ENCODE measurements at places on chromosomes 12 and 14.
A peak's percentile ranks its signal among the peaks of the same experiment; 100 is the strongest.

GRCh38 chr14:23300687-23301223 lies 1.9 kb downstream of the PPP1R3E start:
- no peak for DNase-seq

DNA sequence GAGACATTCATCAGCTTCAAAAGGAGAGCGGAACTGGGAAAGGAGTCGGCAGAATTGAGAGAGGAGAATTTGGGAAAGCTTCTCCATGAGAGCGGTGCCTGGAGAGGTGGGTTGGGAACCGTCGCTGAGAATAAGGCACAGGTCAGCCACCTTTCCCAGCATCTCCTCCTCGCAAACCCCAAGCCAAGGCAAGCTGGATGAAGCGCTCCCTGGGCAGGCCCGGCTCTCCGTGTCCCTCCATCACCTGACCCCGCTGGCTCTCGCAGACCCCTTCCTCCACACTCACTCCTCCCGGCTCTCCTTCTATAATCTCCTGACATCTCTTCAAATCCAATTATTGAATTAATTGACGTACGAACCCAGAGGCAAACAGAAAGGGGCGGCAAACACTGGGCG lies 18.9 kb upstream of the ATP5MC2 start:
- DNase-seq, result no peak

DNA sequence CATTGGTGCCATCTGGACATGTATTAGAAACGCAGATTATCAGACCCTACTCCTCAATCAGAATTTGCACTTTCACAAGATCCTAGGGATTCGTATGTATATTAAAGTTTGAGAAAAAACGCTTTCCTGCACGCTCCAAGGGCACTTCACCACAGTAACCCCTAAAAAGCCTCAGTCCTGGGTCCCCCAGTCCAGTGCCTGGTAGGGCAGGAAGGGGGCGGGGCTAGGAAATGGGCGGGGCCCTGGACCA lies 369 bp downstream of the DEPDC4 start:
- peak; percentile 97 for DNase-seq

DNA sequence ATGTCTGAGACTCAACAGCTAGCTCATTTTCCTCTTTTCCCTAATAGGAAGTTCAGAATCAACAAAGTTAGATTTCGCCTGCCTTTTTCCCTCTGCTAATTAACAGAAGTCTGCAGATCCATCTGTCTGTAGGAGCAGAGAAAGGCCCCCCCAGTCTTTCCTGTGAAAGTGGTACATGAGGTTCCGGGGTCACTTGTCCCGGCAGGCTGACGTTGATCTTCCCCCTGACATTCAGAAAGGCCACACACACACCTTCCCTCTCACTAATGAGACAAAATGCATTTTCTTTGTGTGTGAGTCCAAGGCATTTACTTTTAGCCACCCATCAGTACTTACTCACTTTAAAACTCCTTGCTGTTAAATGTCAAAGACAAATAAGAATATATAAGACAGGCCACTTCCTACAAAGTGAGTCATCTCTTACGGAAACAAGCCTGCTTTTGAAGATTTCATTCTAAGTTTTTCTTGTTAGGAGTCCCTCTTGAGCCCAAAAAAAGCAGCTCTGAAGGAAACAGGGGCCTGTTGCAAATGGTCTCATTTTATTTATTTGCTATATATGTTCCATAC lies 138.7 kb downstream of the TTC7B start:
- DNase-seq, result no peak

DNA sequence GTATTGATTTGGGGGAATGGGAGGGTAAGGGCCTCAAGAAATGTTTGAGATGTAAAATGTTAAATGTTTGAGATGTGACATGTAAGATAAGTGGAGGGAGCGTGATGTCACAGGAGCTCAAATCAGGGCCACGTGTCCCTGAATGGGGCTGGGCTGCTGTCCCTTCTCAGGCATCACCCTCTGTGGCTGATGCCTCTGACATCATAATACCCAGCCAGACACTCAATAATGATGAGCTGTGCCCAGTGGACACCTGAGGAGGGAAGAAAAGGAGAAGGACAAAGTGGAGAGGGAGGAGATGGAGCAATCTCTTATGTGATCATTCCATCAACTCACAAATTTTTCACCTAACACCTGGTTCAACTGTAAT lies 120.8 kb downstream of the SAMD4A start:
- no peak for DNase-seq

- DNase-seq, result no peak
Measured at GRCh38 chr14:66508547-66508845, 549 bp downstream of the GPHN start.

- DNase-seq, result no peak
Measured at GRCh38 chr14:74302152-74302628, 544 bp downstream of the ABCD4 start.

- DNase-seq, result no peak
Measured at GRCh38 chr14:103130965-103131364, 7.7 kb downstream of the TNFAIP2 start.

DNA sequence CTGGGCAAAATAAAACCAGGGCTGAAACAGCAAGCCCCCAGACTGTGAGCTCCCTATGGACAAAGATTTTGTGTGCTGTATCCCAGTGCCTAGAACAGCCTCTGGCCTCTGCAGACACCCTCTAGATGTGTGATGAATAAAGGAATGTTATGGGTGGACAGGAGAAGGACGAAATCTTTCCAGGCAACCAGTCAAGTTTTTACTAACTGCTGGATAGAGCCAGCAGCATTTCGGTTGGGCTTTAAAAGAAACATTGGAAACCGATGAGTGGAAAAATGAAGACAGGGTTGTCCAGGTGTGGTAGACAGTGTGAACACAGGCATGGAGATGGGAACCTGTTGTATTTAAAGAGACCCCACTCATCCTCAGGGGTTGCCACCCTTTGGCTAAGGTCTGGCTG lies 4.0 kb downstream of the CHGA start:
- DNase-seq, result no peak

DNA sequence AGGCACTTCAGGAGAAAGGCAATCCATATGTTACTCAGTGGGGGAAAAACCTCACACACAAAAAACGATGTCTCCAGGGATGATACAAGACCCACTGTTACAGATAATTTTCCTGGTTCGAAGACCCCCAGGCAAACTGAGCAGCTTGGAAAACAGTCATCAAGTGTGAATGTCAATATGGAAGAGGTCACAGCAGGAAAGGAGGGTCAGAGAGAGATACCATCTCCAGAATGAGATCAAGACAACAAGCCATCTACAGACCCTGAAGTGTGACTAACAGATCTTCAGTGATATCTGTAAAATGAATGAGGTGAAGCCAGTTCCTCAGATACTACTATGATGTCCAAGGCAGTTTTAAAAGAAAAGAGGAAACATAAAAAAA lies 28.6 kb downstream of the GNS start:
- no peak for DNase-seq

DNA sequence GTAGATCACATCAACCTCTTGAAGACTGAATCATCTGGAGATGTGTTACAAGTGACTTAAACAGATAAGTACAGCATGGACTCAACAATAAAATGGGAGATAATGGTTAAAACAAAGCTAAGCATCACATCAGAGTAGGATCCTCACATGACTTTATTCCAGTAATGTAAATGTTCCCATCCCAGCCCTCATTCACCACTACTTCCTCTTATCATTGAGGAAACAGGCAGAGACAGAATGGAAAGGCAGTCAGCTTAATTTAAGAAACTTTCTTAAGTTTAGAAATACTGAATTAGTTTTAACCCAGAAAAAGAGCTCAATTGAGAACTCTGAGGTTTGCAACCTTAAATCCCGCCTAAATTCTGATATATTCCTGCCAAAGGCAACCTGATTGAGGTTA lies 1.2 kb upstream of the ALG10 start:
- DNase-seq, result no peak

- no peak for DNase-seq
Measured at GRCh38 chr14:99736603-99737371, 52.7 kb downstream of the CYP46A1 start.

DNA sequence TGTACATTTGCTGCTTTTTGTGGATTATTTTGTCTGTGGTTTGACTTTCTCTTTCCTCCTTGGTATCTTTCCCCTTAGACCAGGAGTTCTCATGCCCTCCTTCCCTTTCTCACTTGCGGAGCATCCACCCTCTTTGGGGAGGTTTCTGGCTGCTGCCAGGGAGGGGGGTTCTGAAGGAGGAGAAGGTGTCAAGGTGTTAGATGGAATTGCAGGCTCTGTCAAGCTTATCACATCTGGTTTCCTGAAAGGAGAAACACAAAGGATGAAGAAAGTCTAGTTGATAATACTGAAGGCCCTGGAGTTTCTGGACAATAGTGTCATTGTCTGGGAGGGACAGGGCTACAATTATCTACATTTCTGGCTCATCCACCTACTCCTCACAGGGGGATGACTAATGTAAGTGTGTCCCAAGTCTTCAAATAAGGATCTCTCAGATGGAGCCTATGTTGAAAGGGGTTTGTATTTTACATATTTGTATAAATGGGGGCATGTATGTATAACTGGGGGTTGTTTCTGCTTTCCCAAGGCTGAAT lies 217.3 kb upstream of the CCDC196 start:
- DNase-seq, result no peak

DNA sequence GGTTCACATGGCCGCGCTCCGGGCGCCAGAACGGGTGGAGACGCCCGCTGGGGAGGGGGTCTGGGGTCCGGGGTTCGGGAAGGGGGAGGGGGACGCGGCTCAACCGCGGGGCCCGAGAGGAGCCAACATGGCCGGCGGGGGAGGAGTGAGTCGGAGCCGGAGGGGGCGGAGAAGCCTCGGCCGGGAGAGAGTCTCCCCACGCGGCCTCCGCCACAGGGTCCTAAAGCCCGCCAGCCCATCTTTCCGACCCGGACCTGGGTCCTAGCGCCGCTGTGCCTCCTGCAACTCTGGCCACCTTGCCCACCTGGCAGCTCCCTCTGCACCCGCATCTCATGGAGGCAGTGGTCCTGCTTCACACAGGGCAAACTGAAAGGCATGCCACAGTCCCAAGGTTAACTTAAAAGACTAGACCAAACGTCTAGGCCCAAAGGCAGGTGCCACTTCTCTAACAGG lies at the start of gene BAZ2A:
TSS of gene BAZ2A (minus strand) at position 147 of the 453 bp plus-strand sequence. CDS start 12,796 bp downstream, outside the sequence.
- peak; percentile 75 for DNase-seq

DNA sequence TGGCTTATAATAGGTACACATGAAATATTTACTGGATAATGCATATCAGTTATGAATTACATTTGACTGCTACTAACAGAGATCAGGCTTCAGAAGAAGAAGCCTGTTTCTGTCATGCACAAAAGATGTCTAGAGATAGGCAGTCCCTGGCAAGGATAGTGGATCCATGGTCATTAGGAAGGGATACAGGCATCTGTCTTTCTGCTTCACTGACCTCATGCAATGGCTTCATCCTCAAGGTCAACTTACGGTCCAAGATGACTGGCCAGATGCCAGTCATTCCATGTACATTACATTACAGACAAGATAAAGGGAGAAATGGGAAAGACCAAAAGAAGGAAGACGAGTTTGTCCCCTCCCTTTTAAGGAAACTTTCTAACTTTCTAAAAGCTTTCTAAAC lies 94.0 kb downstream of the NUAK1 start:
- no peak for DNase-seq

DNA sequence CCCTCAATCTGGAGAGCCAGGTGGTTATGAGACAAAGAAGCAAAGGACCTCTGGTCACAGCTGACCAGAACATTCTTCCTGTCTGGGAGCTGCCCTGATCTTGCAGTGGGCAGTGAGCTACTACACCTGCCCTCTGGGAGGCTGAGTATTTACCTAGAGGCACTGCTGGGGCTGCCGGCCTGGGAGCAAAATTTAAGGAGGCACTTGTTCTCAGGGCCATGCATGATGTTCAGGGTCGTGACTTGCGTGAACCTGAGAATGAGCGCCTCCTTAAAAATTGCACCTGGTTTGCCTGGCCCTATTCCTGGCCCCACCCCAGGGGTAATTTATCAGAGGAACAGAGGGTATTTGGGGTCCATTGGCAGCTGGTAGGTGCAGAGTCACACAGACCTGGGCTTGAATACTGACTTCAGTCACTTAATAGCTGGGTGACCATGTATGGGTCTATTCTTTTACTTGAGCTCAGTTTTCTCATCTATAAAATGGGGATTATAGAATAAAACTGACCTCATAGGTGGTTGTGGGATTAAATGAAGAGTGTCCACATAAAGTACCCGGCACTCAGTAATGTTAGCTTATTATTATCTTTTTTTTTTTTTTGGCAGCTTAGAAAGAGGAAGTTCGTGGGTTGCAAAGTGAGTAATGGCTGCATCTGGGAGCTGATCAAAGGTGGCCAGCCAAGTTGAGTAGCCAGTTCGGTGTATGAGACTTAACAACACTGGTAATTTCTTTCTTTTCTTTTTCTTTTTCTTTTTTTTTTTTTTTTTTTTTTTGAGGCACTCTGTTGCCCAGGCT lies 107.4 kb upstream of the MED13L start:
- no peak for DNase-seq

GRCh38 chr12:88381466-88381865 lies 198.8 kb downstream of the KITLG start:
- no peak for DNase-seq

DNA sequence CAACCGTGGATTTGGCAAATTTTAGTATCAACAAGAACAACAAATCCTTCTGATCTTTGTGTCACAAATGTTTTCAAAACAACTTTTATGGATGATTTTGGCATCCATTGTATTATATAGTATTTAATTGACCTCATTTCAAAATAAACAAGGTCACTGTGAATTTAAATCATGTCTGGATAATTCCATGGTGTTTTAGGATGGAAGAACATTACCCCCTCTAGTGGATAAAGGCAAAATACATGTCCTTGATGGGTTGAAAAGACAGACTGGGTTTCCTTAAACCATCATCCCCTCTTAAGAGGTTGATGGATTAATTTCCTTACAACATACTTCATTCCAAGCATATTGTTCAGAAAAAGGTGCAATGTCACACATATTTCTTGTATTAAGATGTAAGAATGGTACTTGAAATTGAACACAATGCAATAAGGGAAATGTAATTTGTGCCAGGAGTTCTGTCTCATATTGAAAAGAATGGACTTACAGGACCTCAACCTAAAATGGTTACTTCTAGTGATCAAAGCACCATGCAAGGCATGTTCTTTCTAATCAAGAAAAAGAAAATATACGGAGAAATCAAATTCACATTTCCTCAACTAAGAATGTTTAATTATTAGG lies 352.0 kb downstream of the BCAT1 start:
- no peak for DNase-seq
